ENCODE measurements at places on chromosomes 1 and 21. TPM values are rescaled to one million over a fixed set of nuclear protein-coding genes. Genes with fewer than 3 reads are reported as not detected.

DNA sequence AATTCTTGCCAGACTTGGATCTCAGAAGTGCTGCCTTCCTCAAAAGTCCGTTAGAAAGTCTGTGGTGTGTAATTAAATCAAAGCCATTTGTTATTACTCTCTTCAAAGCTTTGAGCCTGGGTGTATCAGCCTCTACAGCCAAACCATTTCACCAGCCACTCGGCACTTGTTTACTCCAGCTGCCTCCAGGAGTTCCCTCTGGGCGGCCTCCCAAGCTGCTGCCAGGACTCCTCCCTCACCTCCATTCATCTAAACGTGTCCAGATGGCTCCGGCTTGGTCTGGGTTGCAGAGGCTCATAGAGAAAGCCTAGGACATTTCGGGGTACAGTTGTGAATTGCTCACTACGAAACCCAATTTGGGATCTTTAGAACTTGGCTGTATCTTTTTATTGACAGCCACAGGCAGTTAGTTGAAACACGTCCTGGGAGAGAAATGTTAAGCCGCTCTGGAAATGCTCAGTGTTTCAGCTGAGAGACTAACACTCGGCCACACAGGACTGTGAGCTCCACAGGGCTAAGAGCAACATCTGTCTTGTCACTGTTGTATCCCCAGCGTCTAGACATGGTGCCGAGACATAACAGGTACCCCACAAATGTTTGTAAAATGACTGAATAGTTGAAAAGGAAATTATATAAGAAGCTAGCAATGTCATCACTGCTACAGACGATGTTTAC is 116.9 kb upstream of the NGF start:
- H3K27ac ChIP-seq: no peak overlapping the region
- no peaks in the 10 kb centered on the region for H3K36me3 ChIP-seq
- no peaks in the 10 kb centered on the region for H3K4me1 ChIP-seq
- no peak overlapping the region for H3K4me3 ChIP-seq

GRCh38 chr1:245589316-245589715 is 434.5 kb downstream of the KIF26B start:
- H3K4me3 ChIP-seq: no peak overlapping the region
- peaks cover 39% of the 10 kb centered on the region for H3K4me1 ChIP-seq
- no peak overlapping the region for H3K27ac ChIP-seq

DNA sequence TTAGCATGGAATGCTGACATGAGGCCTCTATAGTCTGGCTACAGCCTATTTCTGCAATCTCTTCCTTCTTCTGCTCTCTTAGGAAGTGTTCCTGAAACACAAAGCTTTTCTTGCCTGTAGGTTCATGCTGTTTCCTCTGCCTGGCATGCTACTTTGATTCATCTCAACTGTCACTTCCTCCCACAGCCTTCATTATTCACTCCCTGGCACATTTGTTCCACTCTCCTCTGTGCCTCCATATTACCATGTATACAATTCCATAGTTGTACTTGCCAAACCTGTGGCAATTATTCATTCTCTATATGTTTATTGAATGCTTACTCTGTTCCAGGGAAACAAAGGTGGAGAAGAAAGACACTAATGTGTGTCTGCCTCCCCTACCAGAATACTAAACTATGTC is 210.2 kb downstream of the LRRC7 start:
- peaks cover 5% of the 10 kb centered on the region for H3K4me1 ChIP-seq
- no peak overlapping the region for H3K4me3 ChIP-seq
- no peak overlapping the region for H3K27ac ChIP-seq

FAM163A gene
- total RNA-seq: not detected

SPRR4 gene
- total RNA-seq: not detected

RRAGC gene
- total RNA-seq: 21.0 TPM

AQP10 gene
- total RNA-seq: not detected

LCE3D gene
- total RNA-seq: not detected

GRCh38 chr1:231636157-231636556 is 9.6 kb downstream of the DISC1 start:
- no peak for DNase-seq
- H3K4me1 ChIP-seq: peaks cover 26% of the 10 kb centered on the region
- H3K4me3 ChIP-seq: peak overlapping the region; percentile 42
- H3K36me3 ChIP-seq: peaks cover 9% of the 10 kb centered on the region
- H3K27me3 ChIP-seq: no peaks in the 10 kb centered on the region

GRCh38 chr1:225699336-225699735 is 46.4 kb upstream of the ENAH start:
- H3K27me3 ChIP-seq: peaks cover 2% of the 10 kb centered on the region
- H3K4me3 ChIP-seq: no peak overlapping the region
- no peak for DNase-seq
- H3K4me1 ChIP-seq: peaks cover 10% of the 10 kb centered on the region

- no peak overlapping the region for H3K4me3 ChIP-seq
- peaks cover 5% of the 10 kb centered on the region for H3K4me1 ChIP-seq
- no peak overlapping the region for H3K27ac ChIP-seq
Measured at GRCh38 chr21:45386728-45387371, 18.1 kb upstream of the COL18A1 start.

GRCh38 chr1:96565546-96565945 is 156.0 kb upstream of the PTBP2 start:
- H3K27me3 ChIP-seq: no peaks in the 10 kb centered on the region
- no peak overlapping the region for H3K27ac ChIP-seq
- H3K4me3 ChIP-seq: no peak overlapping the region
- peaks cover 13% of the 10 kb centered on the region for H3K4me1 ChIP-seq
- H3K36me3 ChIP-seq: peaks cover 2% of the 10 kb centered on the region

GRCh38 chr1:198677027-198677426 is 38.2 kb downstream of the PTPRC start:
- DNase-seq: no peak
- no peak overlapping the region for H3K4me3 ChIP-seq
- no peaks in the 10 kb centered on the region for H3K36me3 ChIP-seq
- peaks cover 20% of the 10 kb centered on the region for H3K4me1 ChIP-seq

DNA sequence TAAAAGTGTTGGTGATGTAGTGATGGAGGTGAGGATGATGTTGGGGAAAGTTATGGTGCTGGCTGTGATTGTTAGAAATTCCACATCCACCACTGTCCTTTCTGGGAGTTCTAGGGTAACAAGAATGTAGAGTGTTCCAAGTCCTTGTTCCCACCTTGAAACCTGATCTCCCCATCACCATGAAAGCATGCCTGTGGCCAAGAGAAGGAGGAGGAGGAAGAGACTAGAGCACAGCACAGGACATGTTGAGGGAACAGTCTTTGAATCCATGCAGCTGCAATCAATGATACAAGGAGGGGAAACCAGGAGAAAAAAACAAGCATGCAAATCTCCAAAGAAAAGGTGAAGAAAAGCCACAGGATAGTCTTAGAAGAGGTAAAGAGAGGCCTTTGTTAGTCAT is 45.9 kb upstream of the ARTN start:
- no peak overlapping the region for H3K4me3 ChIP-seq
- no peaks in the 10 kb centered on the region for H3K4me1 ChIP-seq
- no peak for DNase-seq
- H3K36me3 ChIP-seq: no peaks in the 10 kb centered on the region

- H3K27ac ChIP-seq: no peak overlapping the region
- DNase-seq: no peak
- peaks cover 50% of the 10 kb centered on the region for H3K36me3 ChIP-seq
- H3K4me1 ChIP-seq: no peaks in the 10 kb centered on the region
- H3K4me3 ChIP-seq: no peak overlapping the region
Measured at GRCh38 chr1:196535727-196536126, 72.5 kb downstream of the KCNT2 start.

GRCh38 chr1:107451715-107452114 is 310.9 kb downstream of the NTNG1 start:
- no peak overlapping the region for H3K27ac ChIP-seq
- H3K36me3 ChIP-seq: no peaks in the 10 kb centered on the region
- H3K4me1 ChIP-seq: no peaks in the 10 kb centered on the region
- no peak overlapping the region for H3K4me3 ChIP-seq
- no peaks in the 10 kb centered on the region for H3K27me3 ChIP-seq

- H3K4me1 ChIP-seq: peaks cover 15% of the 10 kb centered on the region
- no peak for DNase-seq
- H3K27me3 ChIP-seq: no peaks in the 10 kb centered on the region
Measured at GRCh38 chr1:119139403-119139802, 1.1 kb downstream of the WARS2 start.

DNA sequence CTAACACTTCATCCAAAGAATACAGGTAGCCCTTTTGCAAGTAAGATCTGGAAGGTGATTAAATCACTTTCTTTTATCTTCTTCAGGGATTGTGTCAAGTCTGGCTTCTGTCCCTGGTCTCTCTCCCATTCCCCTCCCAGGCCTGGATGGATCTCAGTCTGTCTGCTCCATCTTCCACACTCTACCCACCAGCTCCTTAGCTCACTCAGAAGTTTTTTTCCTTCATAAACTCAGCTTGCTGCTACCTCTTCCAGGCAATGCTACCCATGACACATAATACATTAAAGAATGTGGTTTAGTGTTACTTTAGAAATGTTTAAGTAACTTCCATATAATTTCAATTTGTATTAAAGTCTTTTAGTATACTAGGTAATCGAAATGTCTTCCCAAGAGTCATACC is 133.1 kb downstream of the AKT3 start:
- peaks cover 10% of the 10 kb centered on the region for H3K36me3 ChIP-seq
- H3K4me3 ChIP-seq: peak overlapping the region; percentile 31
- no peak for DNase-seq
- H3K4me1 ChIP-seq: peaks cover 60% of the 10 kb centered on the region
- H3K27me3 ChIP-seq: no peaks in the 10 kb centered on the region

DNA sequence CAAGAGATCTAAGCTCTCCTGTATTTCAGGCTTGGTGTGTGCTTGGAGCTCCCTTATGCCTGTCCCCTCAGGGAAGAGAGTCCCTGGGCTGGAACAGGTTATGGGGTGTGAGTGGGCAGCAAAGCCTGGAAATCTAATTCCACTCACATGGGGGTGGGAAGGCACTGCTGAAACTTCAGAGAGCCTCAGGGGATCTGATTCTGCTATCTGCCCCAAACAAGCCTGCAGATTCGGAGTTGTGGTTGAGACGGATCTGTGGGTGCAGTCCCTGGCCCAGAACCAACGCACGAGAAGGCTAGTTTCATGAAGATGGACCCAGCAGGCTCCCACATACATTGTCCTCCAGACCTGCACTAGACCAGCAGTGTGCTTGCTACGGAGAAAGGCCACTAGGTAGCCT is 2.9 kb downstream of the BLACAT1 start:
- H3K4me3 ChIP-seq: peak overlapping the region; percentile 48
- H3K27ac ChIP-seq: no peak overlapping the region
- H3K4me1 ChIP-seq: peaks cover 67% of the 10 kb centered on the region
- H3K36me3 ChIP-seq: no peaks in the 10 kb centered on the region
- no peak for DNase-seq

LRRC42 gene
- 45.4 TPM for total RNA-seq

DNA sequence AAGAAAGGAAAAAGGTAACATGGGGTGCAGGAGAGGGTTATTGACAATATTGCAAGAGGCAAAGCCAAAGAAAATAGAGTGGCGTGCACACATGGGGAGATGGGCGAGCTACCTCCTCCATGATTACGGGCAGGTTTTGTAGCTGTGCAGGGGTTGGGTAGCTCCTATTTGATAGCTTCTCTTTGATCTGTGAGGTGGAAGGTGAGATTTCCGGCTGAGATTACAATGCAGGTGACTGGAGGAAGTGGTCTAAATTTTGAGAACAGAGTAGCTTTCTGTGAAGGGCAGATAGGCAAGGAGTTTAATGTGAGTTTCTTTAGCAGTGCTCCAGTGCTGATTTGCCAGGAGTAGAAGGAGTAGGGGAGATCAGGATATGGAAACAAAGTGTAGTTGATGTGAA is 263.4 kb downstream of the PLA2G4A start:
- no peak overlapping the region for H3K27ac ChIP-seq
- no peaks in the 10 kb centered on the region for H3K4me1 ChIP-seq
- peaks cover 4% of the 10 kb centered on the region for H3K36me3 ChIP-seq
- DNase-seq: no peak
- no peaks in the 10 kb centered on the region for H3K27me3 ChIP-seq

LEFTY2 gene
- not detected for total RNA-seq

SPATA45 gene
- total RNA-seq: 0.68 TPM

DNA sequence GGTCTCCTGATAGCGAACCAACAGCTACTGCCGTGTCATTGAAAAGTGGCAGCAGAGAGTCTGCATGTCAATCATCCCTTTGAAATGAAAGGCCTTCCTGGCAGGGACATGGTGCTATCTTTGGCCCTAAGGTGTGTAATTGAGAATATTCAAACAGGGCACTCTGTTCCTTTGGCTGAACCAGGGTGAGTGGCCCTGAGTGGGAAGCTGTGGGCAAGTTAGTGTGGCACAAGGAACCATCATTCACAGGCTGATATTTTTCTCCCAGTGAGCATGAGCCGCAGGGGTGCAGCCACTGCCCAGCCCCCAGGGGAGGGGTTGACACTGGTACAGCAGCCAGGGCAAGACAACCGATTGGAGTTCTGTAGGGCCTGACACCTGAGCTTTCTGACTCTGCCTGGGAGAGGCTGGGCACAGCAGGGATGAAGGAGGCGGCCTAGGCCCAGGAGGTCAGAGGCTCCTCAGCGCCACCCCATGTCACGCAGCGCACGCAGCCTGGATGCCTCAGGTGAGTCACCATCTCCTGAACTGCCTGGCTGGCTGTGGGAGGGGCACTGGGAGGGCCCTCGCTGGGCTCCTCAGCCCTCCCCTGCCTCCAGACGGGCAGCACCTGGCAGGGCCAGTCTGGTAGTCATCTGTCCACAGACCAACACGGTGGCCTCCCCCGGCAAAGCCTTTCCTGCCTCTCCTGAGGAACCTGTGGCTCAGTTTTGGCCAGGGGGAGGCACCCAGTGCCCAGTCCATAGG is 13.2 kb downstream of the QSOX1 start:
- DNase-seq: no peak
- H3K36me3 ChIP-seq: no peaks in the 10 kb centered on the region
- no peak overlapping the region for H3K4me3 ChIP-seq
- H3K27ac ChIP-seq: no peak overlapping the region
- H3K4me1 ChIP-seq: no peaks in the 10 kb centered on the region

DNA sequence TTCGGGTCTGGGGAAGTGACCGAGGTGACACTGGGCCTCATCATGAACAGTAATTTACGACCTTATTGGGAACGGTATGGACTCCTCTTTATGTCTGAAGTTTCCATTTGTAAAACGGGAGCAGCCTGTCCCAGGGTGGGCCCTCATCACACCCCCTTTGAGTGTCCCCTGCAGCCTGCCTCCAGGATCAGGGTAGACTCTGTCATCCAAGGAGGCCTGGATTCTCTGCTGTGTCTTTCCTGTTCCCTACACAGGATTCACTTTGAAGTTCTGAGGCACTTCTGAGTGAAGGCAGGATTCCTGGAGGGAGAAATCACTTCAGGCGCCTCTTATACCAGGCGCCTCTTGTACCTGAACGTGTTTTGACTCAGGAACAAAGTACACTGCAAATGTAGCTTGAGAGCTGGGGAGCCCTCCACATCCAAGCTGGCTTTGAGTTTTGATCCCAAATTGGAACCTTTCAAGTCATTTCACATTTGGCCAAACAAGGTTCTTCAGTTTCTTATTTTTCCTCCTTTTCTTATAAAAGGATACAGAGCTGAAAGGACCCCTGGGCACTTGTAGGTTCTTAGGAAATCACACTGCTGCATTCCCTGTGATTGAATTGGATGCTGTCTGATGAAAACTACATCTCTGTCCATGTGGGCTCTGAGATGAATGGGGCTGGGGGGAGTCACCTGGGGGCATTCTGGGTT is 106.0 kb downstream of the SUSD4 start:
- no peaks in the 10 kb centered on the region for H3K36me3 ChIP-seq
- no peak overlapping the region for H3K27ac ChIP-seq
- peaks cover 2% of the 10 kb centered on the region for H3K27me3 ChIP-seq
- H3K4me3 ChIP-seq: no peak overlapping the region

Data from neural crest cell (in vitro differentiated cells).